ENCODE measurements at places on chromosomes 2 and 18. TPM values are rescaled to one million over a fixed set of nuclear protein-coding genes. Genes with fewer than 3 reads are reported as not detected.

- no peak for DNase-seq
Observed at GRCh38 chr2:45293182-45293581, 283.9 kb upstream of the SIX2 start.

DNA sequence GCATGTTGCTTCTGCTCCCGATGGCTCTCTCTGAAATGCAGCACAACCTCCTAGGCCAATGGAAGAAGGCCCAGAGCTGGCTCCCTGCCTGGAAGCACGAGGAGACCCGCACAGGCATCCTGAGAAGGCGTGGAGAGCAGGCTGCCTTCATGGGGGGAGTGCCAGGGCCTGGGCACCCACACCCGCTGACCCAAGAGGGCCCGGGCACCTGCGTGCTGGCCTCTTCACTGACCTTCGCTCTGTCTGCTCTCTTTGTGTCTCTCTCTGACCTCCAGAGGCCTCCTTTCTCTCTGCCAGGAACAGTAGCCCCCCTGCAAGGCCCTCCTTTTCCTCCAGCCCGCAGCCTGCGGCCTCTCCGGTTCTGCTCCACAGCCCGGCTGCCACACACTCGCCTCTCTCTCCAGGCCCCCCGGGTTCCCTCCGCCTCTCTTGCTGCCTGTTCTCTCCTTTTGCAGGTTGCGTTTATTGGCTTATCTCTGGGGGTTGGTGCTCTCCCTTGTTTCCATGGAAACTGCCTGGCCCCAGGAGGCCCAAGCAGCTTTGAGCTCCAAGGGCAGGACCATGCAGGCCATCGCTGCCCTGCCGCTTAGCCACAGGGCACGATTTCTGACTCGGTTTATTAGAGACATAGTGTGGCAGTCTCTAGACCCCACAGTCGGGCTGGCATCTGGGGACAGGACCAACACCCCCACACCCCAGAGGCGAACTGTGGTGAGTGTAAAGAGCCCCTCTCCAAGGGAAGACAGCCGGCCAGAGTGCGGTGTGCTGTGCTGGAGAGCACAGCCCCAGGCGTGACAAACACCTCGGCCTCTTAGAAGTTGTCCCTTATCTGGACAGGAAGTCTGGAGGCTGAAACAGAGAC is 1.7 kb downstream of the MZT2B start:
- DNase-seq = no peak

- DNase-seq = no peak
Observed at GRCh38 chr2:54723996-54724559, 616 bp downstream of the EML6 start.

- DNase-seq = no peak
Observed at GRCh38 chr2:172195836-172196376, 93.2 kb upstream of the DLX2 start.

The CD8B2 gene
- not detected for total RNA-seq
